ENCODE measurements at places on chromosomes 4 and X.

DNA sequence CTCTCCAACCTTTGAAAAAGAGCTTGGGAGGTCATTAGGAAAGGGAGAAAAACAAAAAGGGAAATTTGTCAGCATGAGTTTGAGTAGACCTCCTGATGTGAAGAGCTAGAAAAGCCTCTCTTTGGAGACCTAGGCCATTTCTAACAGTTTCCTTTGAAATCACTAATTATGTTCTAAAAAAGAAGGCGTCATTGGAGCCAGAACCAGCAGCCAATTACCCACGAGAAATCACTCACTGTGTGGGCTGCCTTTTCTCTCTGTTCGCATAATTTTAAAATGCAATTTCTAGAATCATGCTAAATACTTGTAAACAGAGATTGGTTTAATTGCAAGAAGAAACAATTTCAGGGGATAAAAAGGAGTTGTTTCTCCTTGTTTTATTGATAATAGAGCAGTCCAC lies 246.3 kb upstream of the GATB start:
- no peak for DNase-seq

GRCh38 chrX:68894513-68895340 lies 65.9 kb downstream of the EFNB1 start:
- DNase-seq, result no peak

- no peak for DNase-seq
These were observed 17.3 kb downstream of the PGAM4 start for GRCh38 chrX:77952173-77952572.

GRCh38 chrX:136256026-136256425 lies 4.8 kb upstream of the MAP7D3 start:
- DNase-seq, result no peak
